ENCODE measurements at places on chromosomes 5 and 9.

- DNase-seq, result no peak
Observed at GRCh38 chr5:160133918-160134304, 14.7 kb upstream of the PWWP2A start.

GRCh38 chr5:91898019-91898418 lies 514.9 kb upstream of the ARRDC3 start:
- no peak for DNase-seq

DNA sequence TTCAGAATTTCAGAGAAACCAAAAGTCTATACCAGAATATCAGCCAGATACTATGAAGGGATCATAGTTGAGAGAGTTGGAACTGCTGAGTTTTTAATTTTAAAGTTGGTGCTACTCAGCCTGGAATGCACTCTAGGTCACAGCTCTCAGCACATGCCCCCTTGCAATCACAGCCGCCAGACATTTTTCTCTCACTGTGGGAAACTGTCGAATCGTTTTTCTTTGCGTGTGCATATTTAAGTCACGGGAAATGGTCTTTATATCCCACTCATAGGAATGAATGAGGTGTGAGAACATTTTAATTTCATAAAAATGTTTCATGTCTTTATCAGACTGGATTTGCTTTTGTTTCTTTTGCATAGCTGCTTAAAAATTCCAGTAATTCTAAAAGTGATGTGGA lies 12.2 kb upstream of the SPDL1 start:
- no peak for DNase-seq

DNA sequence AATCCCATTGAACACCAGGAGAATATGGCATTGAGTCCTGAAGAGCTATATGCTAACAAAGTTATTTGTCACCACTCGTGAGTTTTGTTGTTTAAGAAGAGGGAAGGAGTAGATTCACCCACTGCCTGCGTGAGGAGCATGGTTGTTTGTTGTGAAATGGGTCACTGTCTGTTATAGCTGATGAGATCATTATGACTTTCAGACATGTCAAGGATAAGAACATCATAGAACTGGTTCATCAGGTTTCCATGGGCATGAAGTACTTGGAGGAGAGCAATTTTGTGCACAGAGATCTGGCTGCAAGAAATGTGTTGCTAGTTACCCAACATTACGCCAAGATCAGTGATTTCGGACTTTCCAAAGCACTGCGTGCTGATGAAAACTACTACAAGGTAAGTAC lies 76.9 kb downstream of the SYK start:
- DNase-seq, result no peak

- DNase-seq, result no peak
Observed at GRCh38 chr5:145923405-145923804, 13.0 kb upstream of the SH3RF2 start.

GRCh38 chr9:96139592-96140295 lies 162.2 kb downstream of the HSD17B3 start:
- no peak for DNase-seq

DNA sequence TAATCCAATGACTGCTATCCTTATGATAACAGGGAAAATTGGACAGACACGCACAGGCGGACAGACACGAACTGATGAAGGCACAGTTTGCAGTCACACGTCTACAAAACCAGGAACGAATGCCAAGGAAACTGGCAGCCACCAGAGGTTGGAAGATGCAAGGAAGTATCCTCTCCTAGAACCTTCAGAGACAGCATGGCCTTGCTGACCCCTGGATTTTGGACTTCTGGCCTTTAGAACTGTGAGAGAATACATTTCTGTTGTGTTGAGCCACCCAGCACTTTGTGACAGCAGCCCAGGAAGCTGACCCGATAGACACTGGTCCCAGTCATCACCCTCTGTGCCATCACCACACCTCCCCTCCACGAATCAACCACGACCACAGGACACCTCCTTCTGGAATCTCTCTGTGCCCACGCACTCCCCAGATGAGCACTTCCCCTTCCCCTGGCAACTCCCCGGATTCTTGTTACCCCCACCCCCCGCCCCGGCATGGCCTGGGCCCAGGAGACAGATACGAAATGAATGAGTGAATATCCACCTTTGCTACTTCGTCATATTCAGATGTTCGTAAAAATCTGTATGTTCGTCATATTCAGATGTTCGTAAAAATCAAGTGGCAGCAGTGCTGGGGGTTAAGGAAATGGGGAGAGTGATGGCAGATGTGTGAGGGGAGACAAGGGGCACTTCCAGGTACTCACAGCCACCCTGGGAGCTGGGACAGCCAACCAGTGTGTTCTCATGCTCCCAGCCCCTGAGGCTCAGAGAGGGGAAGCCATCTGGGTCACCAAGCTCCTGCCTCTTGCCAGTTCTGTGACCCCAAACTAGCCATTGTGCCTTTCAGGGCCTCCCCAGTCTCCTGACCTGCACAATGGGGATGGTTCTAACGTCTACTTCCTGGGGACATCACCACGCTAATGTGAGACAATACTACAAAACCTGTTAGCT lies 18.5 kb downstream of the GBGT1 start:
- no peak for DNase-seq

DNA sequence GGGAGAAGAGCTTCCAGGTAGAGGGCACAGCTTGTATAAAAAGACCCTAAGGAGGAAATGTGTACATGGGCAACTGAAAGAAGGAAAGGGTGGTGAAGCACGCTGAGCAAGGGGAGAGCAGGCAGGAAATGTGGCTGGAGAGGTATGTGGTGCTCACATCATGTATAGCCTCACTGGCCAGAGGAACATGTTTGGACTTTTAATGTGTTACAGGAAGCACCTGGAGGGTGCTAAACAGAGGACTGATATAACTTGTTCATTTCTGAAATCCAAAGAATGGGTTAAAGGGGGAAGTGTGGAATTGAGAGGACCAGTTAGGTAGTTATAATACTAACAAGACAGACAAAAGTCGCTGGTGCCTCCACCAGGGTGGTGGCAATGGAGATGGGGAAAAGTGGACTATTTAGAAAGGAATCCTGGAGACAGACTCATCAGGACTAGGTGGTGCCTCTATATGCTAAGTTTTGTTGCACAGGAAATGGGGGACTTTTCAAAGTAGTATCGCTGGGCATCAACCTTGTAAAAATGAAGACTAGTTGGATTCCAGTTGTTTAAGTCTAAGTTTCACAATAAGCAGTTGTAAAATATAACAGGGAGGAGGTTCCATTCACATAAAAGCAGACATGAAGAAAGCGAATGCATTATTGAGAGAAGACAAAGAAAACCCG lies 63.1 kb upstream of the CD180 start:
- DNase-seq, result no peak

DNA sequence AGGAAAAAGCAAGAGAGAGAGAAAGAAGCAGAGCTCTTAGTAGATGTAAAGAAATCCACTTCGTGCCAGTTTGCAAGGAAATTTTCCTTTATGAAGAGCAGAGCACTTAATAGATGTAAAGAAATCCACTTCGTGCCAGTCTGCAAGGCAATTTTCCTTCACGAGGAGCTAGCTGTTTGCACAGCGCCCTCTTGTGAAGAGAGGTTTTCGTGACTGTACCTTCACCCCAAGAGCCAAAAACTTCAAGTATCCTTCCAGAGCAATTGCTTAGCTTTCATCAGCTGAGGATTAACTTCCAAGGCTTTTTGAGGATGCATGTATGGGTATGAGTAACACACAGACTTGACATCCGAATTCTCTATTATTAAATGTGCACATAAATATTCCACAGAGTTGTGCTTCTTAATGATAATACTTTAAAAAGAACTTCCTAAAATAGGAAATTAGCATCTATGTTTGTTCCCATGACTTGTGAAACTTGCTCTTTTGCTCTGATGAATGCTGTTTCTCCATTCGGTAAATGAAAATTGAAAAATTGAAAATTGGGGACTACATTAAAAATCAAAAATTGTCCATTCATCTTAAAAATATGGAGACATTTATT lies 525.6 kb downstream of the PDE4D start:
- DNase-seq, result peak; percentile 63

DNA sequence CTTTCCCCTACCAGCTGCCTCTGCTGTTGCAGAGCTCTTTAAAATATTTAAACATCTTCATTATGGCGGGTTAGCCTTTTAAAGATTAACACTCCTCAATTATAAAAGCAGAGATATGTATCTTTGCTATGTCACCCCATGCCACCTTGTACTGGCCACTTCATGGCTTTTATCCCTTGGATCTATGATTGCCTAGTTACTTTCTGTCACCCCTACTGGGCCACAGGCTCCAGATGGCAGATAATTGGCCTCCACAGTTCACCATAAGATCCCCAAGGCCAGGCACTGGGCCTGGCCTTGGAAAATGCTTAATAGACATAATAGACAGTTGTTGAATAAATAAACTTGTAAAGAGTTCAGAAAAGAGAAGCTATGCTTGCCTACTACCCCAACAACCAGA lies 142.0 kb upstream of the SHB start:
- DNase-seq, result no peak

DNA sequence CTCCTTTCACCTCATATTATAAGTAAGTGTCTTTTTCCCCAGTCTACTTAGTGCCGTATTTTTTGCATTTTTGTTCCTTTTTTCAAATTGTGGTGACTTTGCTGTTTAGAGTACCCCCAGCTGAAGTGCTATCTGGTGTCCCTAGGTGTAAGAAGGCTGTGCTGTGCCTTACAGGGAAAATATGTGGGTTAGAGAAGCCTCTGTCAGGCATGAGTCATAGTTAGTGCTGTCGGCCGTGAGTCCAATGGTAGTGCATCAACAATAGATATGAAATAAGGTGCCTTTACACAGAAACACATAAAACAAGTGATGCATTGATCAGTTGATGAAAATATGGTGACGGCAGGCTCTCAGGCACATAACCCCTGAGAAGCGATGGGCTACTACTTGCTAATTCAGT lies 20.1 kb downstream of the SYK start:
- DNase-seq, result no peak

DNA sequence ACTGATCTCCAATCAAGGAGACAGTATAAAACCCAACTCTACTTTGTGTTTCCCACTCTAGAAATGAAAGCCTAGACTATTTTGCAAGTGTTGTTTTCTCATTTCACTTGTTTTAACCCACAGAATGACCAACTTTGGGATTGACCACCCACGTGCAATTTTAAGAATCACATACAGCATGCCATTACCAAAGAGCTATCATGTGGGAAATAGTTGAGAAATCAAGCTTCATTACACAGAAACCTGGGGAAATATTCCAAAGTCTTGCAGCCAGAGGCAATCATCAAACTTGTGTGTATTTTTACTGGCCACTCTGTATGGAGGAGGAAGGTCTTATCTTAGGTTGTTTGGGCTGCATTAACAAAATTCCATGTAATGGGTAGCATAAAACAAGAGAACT lies 451.4 kb upstream of the DAB2 start:
- no peak for DNase-seq

GRCh38 chr5:100832252-100833230 lies 70.5 kb downstream of the ST8SIA4 start:
- peak; percentile 65 for DNase-seq

GRCh38 chr5:133114166-133114932 lies 62.5 kb downstream of the HSPA4 start:
- no peak for DNase-seq

GRCh38 chr9:109493648-109494047 lies 4.5 kb downstream of the PTPN3 start:
- DNase-seq, result no peak

DNA sequence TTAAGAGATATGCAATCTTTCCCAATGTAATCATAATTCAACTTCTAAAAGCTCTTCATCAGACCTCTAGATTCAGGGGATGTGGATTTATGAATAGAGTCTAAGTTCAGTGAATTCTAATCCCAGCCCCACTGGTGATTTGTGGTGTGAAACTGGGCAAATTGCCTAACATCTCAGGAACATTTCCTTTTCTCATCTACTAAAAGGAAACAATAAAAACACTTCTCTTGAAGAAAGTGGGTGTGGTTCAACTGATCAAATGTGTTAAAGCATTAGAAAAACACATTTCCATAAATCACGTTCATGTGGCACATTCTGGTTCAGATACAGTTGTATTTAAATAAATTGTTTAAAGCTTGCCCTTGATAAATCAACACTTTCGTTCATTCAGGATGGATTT lies 631.7 kb upstream of the CDH6 start:
- DNase-seq, result no peak

- DNase-seq, result no peak
Observed at GRCh38 chr5:76732405-76733048, 16.6 kb downstream of the F2R start.

GRCh38 chr9:26779062-26779461 lies 113.5 kb downstream of the CAAP1 start:
- no peak for DNase-seq

DNA sequence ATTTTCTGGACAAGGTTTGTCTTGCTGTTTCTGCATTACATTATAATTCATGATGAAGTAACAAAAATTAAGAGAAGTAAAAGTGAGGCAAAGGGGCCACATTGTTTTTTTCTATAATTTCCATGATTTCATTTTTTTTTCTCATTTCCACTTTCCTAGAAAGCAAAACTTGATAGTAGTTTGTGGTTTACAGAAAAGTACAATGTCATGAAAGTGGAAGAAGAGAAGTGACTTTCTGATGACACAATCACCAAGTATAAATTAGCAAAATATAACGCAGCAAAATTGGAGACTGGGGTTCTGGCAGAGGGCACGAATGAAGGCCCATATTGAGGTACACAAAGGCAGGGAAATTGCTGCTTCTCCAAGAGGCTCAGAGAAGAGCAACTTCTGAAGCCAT lies 5.0 kb upstream of the IFNA14 start:
- DNase-seq, result no peak

- peak; percentile 41 for DNase-seq
Observed at GRCh38 chr5:147805030-147805454, 22.5 kb upstream of the JAKMIP2 start.

DNA sequence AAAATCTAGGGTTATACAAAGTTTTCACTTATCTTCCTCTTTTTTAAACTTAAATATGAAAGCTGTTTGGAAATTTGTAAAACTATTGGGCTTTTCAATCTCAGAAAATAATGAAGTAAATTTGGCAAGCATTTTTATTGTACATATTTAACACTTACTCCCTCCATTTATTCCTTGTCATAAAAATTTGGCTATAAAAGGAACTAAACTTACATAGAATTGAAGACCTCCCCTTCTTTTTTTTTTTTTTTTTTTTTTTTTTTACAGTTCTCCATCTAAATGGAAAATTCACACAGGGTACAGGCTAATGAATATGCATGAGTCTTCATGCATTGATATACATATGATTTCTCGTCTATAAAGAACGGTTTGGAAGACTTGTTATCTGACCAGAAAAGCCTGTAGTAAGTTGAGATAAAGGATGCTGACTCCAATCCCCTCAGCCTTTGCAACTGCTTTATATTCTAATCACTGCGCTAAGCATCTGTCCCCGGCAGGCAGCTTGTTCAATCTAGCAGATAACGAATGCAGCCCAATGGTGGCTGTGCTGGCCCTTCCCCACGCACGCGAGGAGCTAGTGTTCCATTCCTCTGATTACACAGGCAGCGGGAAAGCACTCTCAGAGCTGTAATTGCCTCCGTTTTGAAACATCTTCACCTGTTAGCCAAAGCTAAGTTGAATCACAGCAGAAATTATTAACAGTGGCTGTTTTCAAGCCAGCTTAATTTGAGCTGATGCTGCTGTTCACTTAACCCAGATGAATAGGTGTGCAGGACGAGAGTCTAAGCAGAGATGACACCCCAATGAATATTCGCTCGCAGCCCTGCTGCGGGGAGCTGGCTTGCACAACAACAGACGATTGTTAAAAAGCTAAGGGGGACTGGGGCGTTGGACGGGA lies 453.8 kb upstream of the ZNF608 start:
- no peak for DNase-seq

GRCh38 chr5:117590944-117591343 lies 1016.3 kb upstream of the SEMA6A start:
- peak; percentile 26 for DNase-seq
